Renal cortex interstitium (tissue), 15 donors: ENCODE measurements at places on chromosomes 7 and 10.

DNA sequence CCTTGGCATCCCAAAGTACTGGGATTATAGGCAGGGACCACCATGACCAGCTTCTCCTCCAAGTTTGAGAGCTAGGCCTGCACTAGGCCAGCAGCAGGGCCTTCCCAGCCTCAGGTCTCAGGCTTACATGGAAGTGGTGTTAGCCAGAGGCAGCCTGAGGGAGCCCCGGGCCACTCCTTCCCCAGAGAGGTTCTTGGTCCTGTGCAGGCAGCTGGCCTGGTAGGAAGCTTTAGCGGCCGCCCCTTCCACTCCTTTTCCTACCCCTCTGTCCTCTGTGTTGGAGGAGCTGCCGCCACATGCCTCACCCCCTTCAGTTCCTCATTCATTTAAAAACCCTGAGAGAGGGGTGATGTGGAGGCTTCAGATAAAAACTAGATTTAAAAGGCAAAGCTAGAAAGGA is 40.3 kb downstream of the TSPAN15 start:
- DNase-seq, result no peak

DNA sequence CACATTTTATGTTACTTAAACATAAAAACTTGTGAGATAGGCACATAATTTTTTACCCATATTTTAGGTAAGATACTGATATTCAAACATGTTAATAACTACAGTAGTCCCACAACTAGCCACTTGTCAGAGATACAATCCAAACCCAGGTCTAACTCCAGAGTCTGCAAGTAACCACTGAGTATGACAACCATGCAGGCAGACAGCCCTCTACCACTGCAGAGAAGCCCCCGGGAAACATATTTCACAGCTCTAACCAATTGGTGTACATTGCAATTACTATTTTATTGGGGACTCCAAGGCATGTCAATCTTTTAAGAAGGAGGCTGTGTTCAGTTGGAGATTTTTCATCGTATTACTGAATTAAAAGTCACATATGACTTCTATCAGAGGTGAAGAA is 107.2 kb upstream of the FAM133B start:
- no peak for DNase-seq

- DNase-seq, result no peak
Observed at GRCh38 chr10:132652936-132653590, 115.5 kb downstream of the INPP5A start.

GRCh38 chr7:11751315-11751714 is 80.7 kb downstream of the THSD7A start:
- DNase-seq, result no peak

DNA sequence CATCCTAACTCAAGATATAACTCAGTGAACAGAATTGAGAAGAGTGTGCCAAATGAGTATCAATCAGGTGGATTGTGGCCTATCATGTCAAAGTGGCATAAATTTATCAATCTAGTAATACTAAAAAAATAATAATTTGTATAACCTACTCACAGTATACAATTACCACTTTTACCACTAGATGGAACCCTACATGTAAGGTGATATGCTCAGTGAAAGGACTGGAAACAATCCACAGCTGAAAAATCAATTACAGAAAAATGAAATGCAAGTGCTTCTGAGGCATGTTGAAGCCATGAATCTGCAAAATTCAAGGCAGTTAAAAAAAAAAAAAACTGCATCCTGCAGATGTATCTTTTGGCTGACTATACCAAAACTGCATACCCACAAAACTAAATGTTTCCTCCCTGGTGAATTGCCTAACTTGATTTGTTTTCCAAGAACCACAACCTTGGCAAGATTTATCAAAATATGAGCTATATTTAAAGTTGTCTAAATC is 13.9 kb downstream of the ARHGAP19 start:
- DNase-seq, result peak; percentile 57

GRCh38 chr7:154484943-154485342 is 432.7 kb downstream of the DPP6 start:
- DNase-seq, result no peak

DNA sequence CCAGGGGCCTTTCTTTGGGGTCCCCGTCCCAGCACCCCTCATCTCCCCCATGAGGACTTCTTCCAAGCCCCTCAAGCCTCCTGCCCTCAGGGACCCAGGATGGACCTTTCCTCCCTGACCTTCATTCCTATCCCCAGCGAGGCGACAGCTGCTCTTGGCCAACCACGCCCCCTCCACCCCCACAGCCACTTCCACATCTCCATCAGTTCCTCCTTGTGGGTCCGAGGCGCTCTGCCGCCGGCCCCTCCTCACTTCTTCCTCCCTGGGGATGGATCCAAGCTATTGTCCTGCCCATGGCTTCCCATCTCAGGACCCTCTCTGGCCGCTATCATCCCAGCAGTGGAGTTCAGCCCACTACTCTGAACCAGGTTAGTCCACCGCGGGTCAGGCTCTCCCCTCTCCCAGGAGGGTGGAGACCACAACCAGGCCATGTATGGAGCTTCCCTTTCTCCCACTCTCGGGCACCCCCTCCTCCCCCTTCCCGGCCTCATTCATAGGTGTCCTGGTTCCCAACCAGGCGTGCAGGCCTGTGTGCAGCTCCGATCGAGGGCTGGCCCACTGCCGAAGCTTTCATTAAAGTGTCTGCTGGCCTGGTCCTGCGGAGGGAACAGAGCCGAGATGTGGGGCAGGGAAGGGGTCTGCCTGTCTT is 1.7 kb upstream of the SH2B2 start:
- DNase-seq, result no peak

DNA sequence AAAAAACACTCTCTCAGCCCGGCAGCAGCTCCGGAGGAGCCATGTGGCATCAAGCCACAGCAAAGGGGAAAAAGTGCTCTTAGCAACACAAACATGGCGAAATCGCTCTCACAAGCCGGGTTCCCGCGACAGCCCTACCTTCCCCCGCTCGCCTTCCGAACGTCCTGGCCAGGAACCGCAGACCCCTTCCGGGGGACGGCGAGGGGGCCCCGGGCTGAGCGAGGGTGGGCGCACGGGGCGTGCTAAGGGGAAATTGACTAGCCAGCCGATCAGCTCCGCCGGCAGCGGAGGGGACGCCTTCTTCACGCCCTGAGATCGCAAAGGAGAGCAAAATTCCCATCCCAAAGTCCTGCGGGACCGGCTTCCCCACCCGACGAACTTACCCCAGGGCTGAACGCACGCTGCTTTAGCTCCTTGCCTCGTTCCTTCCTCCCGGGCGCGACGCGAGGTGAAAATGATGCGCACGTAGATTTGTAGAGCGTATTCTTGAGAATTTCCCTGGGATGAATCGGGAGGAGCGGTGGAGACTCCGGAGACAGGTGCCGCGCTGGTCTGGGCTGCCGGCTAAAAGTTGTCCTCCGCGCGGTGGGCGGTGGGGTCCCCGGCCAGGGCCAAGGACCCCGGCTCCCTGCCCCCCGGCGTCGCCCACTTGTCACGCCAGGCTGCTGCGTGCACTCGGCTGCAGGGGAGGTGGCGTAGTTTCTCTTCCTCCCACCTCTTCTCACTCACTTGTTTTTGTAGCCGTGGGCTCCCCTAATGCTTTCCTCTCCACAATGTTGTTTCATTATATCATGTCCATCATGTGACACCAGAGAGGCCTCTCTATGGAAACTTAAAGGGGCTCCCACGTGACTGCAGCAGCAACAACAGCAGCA is 220.1 kb upstream of the MKLN1 start:
- DNase-seq, result no peak
